ENCODE measurements at places on chromosomes 2 and 18.
A peak's percentile ranks its signal among the peaks of the same experiment; 100 is the strongest.

DNA sequence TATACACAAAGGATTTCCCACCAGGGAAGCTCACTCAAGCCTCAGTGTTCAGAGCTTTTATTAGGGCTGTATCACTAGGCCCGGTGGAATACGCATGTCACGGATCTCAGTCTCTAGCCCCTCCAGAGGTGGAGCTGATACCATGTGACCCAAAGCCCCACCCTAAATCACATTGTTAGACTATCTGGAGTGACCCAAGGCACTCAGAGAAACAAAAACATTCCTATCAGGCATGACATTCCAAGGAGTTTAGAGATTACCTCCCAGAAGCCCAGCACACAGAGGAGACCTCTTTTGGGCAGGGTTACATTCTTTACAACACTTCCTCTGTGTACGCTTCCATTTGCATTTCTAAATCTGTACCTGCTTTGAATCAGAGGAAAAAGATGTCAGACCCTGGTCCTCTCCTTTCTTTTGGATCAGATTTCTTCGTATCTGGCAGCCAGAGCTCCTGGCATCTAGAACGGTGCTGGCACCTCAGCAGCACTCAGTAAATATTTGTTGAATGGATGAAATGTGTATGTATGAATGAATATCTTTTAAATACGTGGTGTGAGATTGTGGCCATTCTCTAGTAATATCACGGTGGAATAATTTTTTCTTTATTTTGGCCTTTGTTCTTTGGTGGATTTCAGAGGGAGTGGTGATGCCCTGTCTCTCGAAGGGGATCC is 37.7 kb upstream of the SMAD2 start:
- DNase-seq, result peak; percentile 6

DNA sequence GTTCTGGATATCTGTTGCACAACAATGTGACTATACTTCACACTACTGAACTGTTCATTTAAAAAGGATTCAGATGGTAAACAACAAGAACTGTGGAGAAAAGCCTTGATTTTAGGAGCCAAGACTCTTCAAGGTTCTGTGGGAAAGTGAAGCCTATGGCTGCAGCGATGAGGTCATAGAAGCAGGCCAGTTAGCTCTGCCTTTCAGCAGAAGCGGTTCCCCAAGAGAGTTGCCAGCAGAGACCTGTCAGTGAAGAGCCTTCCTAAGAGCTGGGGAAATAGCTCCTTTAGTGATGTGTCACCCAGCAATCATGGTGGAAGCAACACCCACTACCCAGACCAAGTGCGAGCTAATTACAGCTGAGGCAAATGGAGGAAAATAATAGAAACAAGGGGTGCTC is 346.5 kb upstream of the ETAA1 start:
- DNase-seq, result no peak

- DNase-seq, result no peak
Measured at GRCh38 chr2:231526341-231527090, 3.7 kb downstream of the NMUR1 start.

DNA sequence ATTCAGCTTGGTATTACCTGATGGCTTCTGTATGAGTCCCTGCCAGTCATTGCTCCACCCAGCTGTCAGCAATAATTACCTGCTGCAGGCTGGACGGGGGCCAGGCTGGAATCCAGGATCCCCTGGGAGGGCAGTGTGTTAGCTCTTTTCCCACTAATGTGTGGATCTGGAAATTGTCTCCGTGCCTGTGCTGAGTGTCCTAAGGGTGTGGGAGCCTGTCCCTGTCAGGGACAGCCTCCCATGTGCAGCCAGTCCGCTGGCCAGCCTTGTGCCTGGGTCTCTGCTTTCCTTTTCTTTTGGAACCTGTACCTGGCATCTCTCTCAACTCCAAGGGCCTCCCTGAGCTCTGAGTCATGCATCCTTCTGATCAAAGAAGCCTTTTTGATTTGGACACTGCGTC is 107.2 kb upstream of the SPRED2 start:
- no peak for DNase-seq

DNA sequence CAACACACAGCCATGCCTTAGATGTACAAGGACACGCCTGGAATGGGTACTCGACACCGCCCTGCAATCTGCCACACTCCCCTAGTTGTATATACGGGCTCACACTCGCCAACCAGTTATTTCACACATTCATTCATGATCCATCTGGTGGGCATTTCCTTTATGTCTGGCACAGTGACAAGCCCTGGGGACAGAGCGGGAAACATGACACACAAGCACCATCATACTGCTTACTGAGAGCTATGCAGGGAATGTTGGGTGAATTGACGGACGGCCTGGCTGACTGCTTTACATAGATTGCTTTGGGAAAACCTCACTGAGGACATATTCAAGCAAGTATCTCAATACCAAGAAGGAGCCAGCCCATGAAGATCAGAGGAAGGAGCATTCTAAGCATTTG is 448.0 kb upstream of the SPRED2 start:
- DNase-seq, result no peak

DNA sequence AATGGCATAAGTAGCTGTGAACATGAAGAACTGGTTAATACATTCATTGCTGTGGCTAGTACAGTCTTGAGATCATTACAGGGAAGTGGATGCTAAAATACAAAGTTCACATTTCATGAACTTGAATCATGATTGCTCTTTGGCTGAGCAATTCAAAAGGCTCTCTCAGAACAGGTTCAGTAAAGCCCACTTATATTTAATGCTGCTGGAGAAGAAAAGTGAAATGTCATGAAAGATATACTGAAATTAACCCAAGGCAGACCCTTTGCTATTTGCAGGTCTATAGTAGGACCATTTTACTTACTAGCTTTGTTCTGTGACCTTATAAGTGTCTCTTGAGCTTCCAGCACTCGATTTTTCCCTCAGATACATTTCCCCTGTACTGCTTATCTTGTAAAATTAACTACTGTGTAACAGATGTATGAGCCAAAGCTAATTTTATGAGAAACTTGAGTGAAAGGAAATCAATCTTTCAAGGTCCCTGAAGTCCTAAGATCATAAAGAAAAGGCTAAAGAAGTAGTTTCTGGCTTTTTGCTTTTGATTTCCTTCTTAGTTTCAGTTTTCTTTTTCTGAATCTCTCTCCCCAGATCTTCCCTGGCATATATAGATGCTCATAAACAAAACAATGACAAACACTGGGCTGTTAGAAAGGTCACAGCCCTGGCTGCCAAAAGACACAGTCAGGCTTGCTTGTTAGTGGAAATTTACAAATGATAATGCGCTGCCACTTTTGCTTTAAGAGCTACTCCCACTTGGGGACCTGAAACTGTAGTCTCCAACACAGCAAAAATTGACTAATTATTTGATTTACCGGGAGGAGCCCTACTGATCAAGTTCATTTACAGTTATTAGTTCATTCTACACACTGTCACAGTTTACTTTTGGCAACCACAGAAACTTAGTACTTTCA is 132.7 kb upstream of the XPO1 start:
- no peak for DNase-seq

DNA sequence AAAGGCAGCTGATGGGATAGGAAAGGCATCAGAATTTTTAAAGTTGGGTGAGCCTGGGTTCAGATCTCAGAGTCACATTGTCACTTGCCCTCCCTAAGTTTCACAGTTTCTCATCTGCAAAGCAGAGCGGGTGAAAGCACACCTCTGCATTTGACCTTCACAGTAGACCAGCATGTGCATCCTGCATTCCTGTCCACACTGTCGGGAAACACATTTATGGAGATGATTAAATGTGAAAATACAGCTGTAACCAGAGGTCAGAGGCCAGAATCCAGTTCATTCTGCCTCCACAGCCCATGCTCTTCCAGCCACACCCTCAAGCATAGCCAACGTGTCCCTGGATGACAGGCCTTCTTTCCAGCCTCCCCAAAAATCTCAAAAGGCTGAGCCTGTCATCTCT is 392.0 kb upstream of the MYT1L start:
- no peak for DNase-seq

GRCh38 chr2:221390878-221391277 is 181.2 kb downstream of the EPHA4 start:
- DNase-seq, result no peak

DNA sequence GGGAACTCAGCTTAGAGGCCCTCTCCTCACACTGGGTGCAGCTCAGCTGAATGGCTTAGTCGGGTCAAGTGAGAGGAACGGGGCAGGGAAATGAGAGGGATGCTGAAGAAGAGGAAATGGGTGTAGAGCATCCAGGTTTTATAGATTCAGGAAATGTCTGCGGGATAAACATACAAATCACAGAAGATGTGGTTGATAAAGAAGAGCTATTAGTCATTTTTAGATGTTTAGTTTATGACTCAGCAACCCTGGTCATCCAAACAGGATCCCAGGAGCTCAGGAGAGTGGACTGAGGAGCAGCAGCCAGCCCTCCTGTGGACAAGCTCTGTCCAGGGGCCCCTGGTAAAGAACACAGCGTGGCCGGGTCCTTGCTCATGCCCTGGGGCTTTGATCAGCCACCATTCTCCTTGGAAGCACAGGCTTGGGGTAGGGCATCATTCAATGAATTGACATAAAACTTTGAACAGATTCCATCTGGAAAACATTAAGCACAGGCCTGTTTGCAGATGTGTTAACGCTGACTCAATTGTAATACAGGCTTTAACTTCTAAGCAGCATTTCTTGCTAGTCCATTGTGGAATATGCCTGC is 83.0 kb downstream of the NPAS2 start:
- DNase-seq, result no peak

DNA sequence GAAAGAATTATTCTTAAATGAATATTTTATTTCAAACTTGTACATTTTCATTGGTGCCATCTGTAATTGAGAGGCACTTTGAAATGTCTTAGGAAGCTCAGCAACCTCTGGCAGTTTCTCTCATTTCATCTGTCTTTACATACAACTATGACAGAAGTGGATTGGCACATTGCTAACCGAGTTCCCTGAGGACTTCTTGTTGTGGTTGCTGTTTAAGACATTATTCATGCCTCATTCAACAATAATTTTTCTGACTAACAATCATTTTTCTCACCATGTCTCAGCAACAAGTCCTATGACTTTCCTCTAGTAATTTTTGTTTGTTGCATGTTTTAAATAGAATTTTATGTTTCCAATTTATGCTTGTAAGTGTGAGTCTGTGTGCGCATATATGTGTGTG is 284.0 kb upstream of the CWC22 start:
- DNase-seq, result no peak

DNA sequence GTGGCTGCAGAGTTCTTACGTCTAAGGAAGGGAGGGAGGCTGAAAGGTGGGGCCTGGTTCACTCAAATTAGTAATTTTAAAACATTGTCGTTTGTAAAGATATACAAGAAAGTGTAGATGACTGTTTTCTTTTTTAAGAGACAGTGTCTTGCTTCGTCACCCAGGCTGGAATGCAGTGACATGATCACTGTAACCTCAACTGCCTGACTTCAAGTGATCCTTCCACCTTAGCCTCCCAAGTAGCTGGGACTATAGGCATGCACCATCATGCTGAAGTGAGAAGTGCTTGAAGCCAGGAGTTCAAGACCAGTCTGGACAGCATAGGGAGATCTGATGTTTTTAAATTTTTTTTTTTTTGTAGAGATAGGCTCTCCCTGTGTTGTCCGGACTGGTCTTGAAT is 52.9 kb downstream of the HNRNPLL start:
- DNase-seq, result no peak

GRCh38 chr2:70919672-70920366 is 15.9 kb upstream of the ATP6V1B1 start:
- DNase-seq, result peak; percentile 38

DNA sequence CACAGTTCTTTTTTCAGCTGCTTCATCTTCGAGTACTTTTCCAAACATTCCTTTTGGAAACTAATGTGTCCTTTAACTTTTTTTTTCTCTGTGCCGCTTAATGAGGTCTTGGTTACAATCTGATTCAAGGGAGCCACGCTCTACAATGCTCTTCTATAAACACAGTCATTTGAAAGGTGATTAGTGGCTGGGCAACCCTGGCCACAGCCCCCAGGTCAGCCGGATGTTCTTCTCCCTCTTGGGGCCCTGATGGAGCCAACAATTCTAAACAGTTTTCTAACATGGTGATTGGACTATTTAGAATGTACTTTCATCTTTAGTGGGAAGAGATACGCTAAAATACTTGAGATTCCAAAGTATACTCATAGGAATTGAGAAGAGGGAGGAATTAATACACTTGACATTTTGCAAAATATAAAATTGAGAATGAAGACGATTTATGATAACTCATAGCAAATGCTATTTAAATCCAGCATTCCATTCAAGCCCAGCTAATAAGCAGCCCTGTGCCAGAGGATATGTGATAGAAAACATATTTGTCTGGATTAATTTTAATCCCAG is 83.7 kb upstream of the MBOAT2 start:
- no peak for DNase-seq

DNA sequence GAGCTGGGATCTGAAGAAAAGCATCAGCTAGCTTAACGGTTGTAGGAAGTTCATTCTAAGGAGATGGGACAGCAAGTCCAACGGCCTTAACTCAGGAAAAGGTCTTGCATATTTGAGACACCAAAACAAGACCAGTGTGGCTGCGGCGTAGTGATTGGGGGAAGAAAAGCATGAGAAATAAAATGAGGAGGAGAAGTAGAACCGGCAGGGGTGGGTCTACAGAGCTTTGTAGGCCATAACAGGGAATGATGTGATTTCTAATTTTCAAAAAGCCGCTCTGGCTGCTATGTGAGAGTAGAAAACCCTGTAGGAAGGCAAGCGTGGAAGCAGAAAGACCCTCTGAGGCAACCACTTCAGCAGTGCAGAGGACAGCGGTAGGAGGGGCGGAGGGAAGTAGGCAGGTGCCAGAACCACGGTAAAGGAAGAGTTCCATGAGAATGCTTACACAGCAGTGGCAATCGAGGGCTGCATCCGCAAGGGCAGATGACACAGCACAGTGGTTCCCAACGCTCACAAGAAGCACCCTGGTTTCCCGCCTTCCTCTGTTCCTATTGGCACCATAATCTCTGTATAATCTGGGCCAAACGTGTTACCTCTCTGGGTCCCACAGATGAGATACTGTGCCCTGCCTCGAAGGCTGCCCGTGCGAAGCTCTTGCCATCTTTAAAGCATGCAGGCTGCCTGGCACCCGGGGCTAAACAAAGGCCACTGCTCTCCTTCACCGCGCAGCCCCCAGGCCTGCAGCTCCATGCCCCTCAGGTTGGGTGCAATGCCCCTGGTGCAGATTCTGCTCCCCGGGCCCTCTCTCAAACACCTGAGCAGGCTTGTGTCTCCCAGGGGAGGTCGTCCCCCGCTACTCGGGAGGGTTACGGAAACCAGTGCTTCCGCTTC is 795 bp downstream of the ANKRD39 start:
- DNase-seq, result no peak

DNA sequence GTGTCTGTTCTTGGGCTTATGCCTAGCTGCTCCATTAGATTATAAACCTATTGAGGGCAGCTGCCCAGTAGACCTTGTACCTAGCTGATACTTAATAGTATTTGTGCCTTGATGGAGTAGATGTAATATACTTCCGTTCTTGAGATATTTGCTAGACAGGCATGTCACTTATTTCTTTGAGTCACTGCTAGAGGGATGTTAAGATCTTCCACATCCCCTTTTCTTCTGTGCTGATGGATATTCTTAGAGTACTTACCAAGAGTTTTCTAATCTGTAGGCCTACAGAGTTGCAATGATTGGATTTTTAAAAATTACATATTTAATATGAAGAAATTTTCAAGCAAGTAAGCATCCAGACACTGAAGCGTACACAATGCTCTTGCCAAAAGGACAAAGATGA is 226.7 kb downstream of the TPGS2 start:
- no peak for DNase-seq
